ENCODE measurements at places on chromosomes 11 and 22. TPM values are rescaled to one million over a fixed set of nuclear protein-coding genes. Genes with fewer than 3 reads are reported as not detected.

DNA sequence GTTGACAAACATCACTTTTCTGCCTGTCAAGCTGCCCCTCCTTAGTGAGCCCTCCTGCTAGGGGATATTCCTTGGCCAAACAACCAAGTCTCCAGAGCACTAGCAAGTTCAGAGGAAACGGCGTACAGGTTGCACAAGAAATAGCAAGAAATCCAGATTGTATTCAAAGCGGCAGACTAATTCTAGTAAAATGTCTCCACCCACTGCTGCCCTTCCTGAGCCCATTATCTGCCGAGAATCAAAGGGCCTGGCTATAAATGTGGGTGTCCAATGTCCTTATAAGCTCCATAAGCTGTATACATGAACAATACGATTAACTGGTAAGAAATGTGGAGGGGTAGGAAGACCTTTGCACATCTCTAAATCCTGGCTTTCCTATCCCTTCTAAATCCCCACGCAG lies 44.0 kb upstream of the AKIP1 start:
- DNase-seq: no peak

- no peak for DNase-seq
These were observed 148.1 kb upstream of the NARS2 start for GRCh38 chr11:78722786-78723185.

GRCh38 chr11:47285969-47286770 lies 16.2 kb downstream of the MADD start:
- DNase-seq: no peak

DNA sequence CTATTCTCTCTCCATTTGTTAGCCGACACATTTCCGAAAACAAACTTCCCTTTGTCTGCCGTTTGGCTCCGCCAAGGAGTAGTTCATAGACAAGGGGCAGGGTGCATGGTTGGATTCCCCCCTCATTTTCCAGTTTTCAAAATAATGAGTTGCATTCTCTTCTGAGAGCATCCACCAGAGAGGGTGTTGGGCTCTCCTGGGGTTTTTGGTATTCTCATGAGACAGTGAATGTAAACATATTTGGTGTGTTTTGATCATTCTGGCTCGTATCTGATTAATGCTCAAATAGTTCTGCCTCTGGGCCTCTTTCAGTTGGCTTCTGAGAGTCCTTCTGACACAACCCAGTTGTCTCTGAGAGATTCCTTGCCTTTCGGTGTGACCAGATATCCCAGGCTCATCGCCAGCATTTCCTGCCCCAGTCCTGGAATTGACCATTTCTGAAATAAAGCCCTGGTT lies 21.7 kb downstream of the GRAMD4 start:
- DNase-seq: no peak

MOGAT2 gene
- 8.2 TPM for total RNA-seq

DNA sequence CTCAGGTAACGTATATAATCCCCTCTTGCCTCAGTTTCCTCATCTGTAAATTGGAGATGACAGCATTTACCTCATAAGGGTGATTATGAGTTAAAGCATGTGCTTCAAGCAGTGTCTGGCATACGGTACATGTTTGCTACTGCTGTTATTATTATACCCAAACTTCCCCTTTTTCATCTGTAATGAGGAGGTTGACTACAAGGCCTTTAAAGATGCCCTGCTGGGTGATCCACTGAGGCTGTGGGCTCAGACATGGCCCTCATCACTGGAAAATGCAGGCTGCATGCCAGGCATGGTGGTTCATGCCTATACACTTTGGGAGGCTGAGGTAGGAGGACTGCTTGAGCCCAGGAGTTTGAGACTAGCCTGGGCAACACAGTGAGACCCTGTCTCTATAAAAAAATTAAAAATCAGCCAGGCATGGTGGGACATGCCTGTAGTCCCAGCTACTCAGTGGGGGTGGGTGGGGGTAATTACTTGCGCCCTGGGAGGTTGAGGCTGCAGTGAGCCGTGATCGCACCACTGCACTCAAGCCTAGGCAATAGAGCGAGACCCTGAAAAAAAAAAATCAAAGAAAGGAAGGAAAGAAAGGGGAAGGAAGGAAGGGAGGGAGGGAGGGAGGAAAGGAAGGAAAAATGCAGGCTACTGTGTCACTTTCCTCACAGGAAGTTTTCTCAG lies 4.3 kb downstream of the PIK3IP1 start:
- no peak for DNase-seq

All from ureter (tissue), 1 donor.